Activated T-cell treated with anti-CD3 and anti-CD28 coated beads, Interleukin-2, amount 50 U/mL, for 4 hours (primary cell): ENCODE measurements at places on chromosomes 4 and X.

DNA sequence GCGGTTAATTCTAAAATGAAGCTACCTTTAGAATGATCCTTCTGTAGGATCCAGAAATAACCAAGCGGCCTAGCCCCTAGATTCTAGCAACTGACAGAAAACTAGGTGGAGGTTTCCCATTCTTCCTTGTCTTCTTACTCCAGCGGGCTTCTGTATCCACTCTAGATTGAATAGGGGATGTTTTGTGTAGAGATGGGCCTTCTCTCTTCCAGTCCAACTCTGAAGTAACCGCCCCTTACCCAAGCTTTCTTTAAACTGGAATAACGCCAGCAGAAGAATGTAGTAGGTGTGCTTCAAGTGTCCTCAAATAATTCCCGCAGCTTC, 386 bp upstream of the TMEM184C start:
- DNase-seq: no peak

- DNase-seq: no peak
Measured at GRCh38 chr4:56787380-56787779, 34.1 kb downstream of the SPINK2 start.

DNA sequence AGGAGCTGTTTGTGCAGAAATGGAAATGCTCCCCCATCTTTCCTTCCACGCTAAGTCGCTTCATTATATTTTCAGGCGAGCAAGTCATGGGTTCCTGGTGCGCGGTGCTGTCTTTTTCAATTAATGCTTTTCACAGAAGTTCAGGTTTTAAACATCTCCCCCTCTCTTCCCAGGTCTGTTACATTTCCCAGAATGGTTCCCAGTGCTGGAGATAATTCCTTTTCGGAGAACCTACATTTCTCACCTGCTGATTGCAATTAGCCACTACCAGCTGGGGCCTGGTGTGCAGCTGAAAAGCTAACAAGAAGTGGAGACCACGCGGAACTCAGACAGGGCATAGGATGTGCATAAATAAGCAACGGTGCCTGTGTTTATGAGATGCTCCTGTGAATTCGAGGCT, 217.8 kb downstream of the MID1IP1 start:
- DNase-seq: no peak

DNA sequence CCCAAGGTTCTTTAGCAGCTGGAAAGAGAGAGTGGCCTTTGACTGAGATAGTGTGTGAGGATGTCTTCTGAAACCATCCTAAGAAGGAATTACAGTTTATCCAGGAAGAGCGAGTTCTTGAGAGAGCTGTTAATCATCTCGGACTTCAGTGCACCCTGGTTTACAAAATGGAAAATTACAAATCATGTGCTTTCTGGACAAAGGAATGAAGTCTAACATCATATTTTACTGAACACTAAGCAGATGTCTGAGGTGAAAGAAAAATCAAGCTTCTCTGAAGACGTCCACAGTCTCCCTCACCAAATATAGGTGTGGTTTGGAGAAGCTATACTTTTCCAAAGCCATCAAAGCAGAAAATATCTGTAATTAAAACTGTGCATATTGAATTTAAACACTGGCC, 30.8 kb upstream of the CYP2U1 start:
- DNase-seq: no peak
